Right ventricle myocardium superior (tissue), 1 donor: ENCODE measurements at places on chromosomes 2 and 18.
A peak's percentile ranks its signal among the peaks of the same experiment; 100 is the strongest.

DNA sequence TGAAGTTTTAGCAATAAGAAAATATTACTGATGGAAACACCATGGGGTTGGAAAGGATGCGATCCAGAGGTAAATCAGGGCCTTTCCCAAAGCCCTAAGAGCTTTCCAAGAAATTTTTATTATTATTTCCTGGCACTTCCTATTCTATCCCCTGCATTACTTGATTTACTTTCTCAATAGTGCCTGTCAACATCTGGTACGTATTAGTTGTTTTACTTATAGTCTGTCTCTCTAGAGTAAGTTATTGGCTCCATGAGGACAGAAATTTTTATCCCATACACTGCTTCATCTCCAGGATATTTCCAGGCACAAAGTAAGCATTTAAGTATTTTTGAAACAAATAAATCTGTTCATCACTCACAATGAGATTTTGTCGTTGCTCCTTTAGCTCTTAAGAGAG is 18.1 kb downstream of the PPP4R1 start:
- no peak for DNase-seq

- DNase-seq = no peak
Measured at GRCh38 chr2:201244829-201245228, 15.5 kb upstream of the CASP8 start.

DNA sequence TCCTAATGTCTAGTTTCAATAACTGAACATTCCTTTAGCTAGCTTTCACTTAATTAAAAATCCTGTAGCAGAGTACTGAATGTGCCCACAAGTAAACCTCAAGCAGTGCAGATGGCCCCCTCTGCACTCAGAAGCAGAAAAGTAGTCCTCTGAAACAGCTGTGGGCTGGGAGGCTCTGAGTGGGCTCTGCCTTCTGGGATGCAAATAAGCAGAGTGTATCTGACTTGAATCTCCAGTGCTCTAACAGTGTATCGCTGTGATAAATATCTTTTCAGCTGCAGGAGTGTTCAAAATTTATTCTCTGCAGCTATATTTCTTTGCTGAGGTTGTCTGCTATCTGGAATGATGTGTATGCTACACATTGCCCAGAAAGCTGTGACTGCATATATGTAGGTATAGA is 44.8 kb upstream of the SYT4 start:
- no peak for DNase-seq

DNA sequence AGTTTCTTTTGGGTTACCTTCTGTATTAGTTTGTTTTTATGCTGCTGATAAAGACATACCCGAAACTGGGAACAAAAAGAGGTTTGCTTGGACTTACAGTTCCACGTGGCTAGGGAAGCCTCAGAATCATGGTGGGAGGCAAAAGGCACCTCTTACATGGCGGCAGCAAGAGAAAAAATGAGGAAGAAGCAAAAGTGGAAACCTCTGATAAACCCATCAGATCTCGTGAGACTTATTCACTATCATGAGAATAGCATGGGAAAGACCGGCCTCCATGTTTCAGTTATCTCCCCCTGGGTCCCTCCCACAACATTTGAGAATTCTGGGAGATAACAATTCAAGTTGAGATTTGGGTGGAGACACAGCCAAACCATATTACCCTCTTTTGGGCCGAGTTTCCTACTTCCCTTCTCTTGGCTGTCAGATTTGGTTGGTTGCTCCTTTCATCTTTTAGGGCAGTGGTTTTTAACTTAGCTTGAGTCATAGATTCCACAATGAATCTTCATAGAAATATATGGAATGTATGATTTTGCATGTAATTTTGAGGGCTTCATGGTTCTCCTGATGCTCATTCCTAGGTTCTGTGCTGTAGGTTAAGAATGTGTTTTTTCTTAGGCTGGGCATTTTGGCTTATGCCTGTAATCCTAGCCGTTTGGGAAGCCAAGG is 44.2 kb downstream of the CEP192 start:
- DNase-seq = no peak

GRCh38 chr2:105238664-105239240 is 2.8 kb upstream of the GPR45 start:
- DNase-seq = no peak

GRCh38 chr18:44609181-44609941 is 71.3 kb upstream of the SETBP1 start:
- DNase-seq = no peak

GRCh38 chr2:7448578-7449264 is 531.5 kb downstream of the RNF144A start:
- no peak for DNase-seq

DNA sequence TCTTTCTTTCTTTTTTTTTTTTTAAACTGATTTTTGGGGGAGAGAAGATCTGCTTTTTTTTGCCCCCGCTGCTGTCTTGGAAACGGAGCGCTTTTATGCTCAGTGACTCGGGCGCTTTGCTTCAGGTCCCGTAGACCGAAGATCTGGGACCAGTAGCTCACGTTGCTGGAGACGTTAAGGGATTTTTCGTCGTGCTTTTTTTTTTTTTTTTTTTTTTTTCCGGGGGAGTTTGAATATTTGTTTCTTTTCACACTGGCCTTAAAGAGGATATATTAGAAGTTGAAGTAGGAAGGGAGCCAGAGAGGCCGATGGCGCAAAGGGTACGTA is 587 bp downstream of the MEIS1 start:
- no peak for DNase-seq

DNA sequence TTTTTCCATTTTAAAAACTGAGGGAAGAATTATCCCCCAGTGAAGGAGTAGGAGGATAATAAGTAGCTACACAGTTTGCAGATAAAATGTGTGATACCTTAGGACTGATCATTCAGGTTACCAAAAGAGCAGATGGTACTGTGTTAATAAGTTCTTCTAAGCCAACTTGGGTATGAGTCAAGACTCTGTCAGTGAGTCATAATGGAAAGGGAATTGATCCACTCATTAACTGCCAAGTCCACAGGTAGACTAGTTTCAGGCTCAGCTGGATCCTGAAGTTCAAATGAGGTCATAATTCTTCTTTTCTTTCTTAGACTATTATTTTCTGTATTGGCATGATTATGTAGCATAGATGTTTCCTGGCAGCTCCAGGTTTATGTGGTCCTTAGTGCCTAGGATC is 142.4 kb upstream of the ALPP start:
- DNase-seq = no peak

DNA sequence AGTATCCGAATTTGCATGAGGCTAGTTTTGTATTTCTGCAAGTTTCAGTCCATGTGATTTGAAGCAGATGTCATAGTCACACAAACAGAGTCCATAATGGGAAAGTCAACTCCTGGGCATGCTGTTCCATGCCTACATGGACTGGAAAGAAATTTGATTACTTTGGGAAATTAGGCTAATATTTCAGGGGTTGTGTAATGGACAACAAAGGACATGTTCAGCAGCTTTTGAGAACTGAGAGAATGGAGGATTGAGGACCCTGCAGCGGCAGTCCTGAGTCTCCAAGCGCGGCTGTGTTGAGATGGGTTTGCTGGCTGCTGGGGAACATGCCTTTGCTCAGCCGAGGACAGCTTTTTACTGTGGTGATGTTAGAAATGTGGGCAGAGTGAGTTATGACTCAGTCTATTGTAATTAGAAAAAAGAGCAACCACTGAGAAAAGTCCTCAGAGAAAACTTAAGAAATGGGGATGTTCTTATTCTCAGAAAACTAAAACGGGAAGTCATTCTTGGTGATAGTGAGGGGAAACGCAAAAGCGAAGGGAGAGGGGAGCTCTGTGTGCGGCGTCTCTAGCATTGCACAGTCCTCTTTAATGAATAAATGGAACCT is 149.2 kb downstream of the FAM210A start:
- DNase-seq = no peak

DNA sequence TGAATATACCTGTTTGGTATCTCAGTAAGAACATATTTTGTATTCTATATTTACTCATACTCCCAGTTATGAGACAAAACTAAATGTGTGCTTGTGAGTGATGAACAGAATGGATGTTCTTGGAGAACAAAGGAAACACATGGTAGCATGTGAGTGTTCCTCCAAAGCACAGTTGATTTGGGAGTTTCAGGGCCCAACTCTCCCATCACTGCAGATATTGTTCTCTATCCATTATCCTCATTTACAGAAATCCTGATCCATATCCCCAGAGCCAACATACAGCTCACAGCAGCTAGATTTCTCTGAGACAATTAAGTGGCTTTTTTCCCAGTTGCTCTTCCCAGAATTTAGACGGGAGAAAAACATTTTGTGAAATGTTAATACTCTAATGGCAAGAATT is 75.6 kb upstream of the MAPRE2 start:
- no peak for DNase-seq

GRCh38 chr2:225402210-225402776 is 2.8 kb downstream of the NYAP2 start:
- DNase-seq = no peak

- DNase-seq = no peak
Measured at GRCh38 chr18:76161983-76162382, 333.1 kb downstream of the ZNF516 start.

DNA sequence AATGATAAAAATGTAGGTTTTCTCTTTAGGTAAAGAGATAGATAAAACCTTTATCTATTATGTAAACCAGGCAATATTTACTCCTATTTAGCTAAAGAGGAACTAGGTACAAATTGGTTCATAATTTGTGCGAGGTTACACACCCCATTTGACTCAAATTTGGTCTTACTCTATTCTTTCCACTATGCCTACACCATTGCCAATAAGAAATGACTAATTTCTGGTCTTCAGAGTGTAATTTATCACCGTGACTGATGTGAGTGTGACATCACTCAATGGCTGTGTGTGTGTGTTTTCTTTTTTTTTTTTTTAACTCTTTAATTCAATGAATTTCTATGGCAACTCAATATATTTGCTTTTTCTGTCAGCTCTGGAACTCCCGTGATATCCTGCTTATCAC is 955.8 kb downstream of the TDRD15 start:
- no peak for DNase-seq

DNA sequence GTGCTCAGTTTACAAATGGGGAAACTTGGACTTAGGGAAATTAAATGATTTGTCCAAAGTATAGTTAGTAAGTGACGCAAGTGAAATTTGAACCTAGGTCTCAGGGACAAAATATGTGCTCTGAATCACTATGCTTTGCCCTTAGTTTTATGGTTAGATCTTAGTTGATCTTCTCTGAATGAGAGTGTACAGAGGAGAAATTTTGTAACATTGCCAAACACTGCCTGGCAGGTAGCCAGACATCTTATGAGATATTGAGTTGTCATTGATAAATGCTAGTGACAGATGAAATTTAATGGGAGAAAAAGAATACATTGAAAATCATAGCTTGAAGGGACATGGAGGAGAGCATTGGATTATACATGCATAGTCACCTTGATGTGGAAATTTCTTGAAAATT is 91.4 kb downstream of the GALNT1 start:
- no peak for DNase-seq

GRCh38 chr2:156421851-156422250 is 14.3 kb upstream of the GPD2 start:
- no peak for DNase-seq

- DNase-seq = no peak
Measured at GRCh38 chr18:76654577-76654976, 159.5 kb upstream of the ZNF516 start.

GRCh38 chr2:16226943-16227664 is 286.8 kb downstream of the MYCN start:
- DNase-seq = peak; percentile 44

DNA sequence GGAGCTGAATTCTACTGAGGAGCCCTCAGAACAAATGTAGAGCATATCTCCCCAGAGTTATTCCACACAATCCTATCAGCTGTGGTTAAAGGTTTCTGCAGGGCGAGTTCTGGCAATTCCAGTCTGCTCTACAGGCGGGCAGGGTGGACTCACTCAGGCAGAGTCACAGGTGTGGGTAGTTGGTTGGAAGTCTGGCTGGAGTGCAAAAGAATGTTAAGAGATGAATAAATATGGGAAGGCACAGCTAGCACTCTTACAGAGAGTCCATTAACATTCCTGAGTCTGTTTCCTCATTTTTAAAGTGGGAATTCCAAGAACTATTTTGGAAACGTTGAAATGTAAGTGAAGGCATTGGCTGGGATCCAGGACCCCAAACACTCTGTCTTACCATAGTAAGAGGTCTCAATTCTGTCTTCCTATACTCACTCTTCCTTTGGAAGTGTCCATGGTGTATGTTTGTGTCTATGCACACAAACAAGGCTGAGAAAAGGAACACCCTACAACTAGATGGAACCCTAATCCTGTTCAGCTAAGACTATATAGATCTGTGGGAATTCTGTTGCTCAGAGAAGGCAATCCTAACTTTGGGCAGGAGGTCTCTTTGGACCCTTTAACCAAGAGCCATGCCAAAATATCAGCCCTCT is 63.3 kb upstream of the AQP4 start:
- DNase-seq = no peak

- no peak for DNase-seq
Measured at GRCh38 chr2:109459485-109459884, 154.3 kb downstream of the SEPTIN10 start.

DNA sequence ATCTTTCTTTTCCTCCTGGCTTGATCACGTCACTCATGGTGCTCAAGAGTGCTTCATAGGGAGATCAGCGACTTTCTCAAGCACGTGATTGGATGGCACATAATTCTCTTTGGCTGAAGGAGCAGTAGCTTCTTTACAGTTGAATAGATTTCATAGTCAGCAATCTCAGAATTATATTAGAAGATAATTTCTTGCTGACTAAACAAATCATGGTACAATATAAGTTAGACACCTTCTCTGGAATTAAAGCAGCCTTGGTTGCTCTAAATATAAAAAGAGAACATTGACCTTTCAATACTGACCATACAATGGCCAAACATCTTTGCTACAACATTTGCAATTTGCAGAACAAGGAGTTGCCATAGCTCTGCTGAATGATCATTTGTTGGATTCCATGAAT is 238.5 kb upstream of the CHST9 start:
- no peak for DNase-seq

GRCh38 chr2:177255227-177255601 is 9.3 kb downstream of the NFE2L2 start:
- no peak for DNase-seq

DNA sequence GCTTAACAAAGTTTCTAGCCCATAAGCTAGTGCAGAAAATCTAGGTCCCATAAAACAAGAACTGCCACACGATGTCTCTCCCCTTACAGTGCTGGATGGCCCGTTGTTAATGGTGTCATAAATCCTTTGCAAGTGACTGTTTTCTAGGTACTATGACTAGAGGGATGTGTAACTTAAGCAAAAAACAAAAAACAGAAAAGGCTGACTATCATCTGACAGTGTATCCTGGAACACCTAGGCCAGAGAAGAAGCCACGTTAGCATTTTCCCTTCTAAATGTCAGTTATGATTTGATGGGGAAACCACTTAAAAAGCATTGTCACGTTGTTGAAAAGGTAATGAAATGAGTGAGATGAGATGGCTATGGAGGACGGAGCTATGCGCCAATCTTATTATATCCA is 2.4 kb downstream of the CASP8 start:
- DNase-seq = no peak

GRCh38 chr2:192471982-192472381 is 277.2 kb upstream of the TMEFF2 start:
- no peak for DNase-seq

- DNase-seq = no peak
Measured at GRCh38 chr2:42001711-42002201, 46.1 kb upstream of the PKDCC start.

- no peak for DNase-seq
Measured at GRCh38 chr2:121828281-121828731, 72.9 kb downstream of the TSN start.

GRCh38 chr2:155266583-155266982 is 568.1 kb downstream of the KCNJ3 start:
- DNase-seq = no peak
